ENCODE measurements at places on chromosomes 11 and 22.

- DNase-seq: no peak
These were observed 78.5 kb upstream of the NCAM1 start for GRCh38 chr11:112882494-112883381.

GRCh38 chr11:45209891-45210699, 63.7 kb downstream of the PRDM11 start:
- DNase-seq: peak; percentile 78

DNA sequence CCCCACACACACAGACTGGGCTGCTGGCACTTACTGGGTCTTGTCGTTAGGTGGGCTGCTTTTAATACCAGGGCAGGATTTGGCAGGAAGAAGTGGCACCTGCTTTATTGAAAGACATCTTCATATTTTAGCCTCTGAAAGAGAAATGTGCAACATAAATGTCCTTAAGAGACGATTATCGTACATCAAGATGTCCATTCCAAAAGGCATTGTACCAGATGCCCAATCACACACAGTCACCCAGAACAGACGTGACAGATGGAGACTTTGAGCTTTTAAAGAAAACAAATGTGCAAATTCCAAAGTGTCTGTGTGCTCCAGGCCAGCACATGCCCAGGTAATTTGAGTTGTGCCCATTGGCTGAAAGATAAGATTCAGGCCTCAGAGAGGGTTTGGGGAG, 155.7 kb downstream of the RRAS2 start:
- DNase-seq: no peak

GRCh38 chr11:64044730-64045393, 9.1 kb downstream of the FLRT1 start:
- DNase-seq: peak; percentile 58

DNA sequence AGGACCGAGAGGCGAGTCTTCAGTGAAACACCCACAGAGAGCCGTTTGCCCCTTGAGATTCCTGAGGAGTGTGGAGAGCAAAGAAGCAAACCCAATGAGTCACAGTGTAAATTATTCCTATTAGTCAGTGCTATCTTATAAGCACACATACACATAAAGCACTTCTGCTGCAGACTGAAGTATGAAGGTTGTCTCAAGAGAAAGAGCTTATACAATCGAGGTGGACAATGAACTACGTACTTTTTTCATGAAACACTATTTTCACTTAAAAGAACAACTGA, 37.3 kb downstream of the GALNT18 start:
- no peak for DNase-seq

DNA sequence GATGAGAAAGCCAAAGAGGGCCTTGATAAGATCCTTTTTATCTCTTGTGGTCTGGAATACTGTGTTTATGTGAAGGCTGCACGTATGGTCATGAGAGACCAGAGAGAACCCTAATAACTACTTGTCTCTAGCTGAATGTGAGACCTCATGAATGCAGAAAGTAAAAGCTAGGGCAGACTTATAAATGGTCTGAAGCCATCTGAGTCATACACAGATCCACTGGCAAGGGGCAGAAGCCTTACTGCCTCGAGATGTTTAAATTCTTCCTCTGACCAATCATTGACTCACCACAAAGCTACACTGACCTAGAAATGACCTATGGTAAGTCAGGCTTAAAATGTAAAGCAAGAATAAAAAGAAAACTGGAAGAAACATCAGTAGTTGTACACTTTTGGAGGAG, 22.7 kb upstream of the OR4B1 start:
- no peak for DNase-seq

DNA sequence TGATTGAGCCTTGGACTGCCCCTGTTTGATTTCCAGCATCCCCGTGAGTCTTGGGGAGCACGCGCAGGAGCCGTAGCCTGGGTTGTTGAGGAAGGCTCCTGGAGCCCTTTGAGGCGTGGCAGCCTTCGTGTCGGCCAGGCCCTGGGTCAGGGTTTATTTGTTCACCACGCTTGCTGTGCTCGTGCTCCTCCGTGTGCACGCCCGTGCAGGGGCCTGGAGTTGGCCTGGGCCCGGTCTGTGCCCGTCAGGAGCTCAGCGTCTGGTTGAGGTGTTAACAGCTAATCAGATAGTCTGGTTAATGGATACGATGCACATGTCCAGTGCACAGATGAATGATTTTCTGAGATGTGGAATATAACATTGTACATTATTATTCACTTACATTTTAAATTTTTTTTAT, 8.0 kb downstream of the IGHMBP2 start:
- DNase-seq: no peak

- DNase-seq: no peak
These were observed 50.5 kb upstream of the SHISAL1 start for GRCh38 chr22:44363013-44363979.

GRCh38 chr22:17990147-17990546, 34.2 kb downstream of the MICAL3 start:
- no peak for DNase-seq

- no peak for DNase-seq
These were observed 32.8 kb downstream of the KCNQ1OT1 start for GRCh38 chr11:2666828-2667570.

DNA sequence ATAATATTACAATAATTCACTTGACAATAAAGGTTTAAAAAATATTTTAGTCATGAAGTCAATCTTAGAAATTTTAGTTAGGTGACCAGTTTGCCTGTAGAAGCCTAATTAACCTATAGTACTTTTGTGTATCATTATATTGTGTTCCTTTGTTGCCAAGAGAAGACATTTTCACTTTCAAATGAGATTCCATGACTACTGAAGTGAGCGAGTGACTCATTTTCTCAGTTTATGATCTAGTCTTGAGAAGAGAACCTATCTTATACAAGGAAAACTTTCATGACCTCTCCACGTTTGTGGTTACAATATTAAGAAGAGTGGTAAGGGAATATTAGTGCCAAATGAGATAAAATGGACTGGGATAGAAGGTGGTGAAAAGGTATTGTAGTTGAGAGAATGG, 423.9 kb upstream of the CHORDC1 start:
- DNase-seq: no peak

Data from renal cortex interstitium (tissue), 15 donors.